ENCODE measurements at places on chromosomes 6 and 20. TPM values are rescaled to one million over a fixed set of nuclear protein-coding genes. Genes with fewer than 3 reads are reported as not detected.
A peak's percentile ranks its signal among the peaks of the same experiment; 100 is the strongest.

Gene MTO1
- 69.9 TPM for total RNA-seq

Gene CRISP3
- not detected for total RNA-seq

Gene DSP
- total RNA-seq = not detected

Gene PRND
- total RNA-seq = not detected

DNA sequence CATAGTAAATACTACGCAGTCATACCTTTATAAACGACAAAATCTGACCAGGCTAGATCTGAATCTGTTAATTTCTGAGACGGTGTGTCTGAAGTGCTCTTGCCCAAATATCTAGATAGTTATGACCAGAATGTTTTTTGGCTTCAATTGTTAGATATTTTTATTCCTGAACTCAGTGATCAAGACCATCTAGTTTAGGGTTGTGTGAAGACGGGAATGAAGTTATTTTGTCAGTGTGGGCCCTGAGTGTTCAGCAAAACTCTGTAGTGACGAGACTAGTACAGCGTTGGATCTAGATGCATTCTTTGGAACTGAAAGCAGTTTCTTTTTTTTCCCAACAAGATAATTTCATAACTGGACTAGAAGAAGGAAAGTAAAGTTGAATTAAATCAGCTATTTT, 3.1 kb downstream of the STXBP5 start:
- H3K27me3 ChIP-seq = no peaks in the 10 kb centered on the region
- H3K4me1 ChIP-seq = peaks cover 34% of the 10 kb centered on the region
- peak overlapping the region; percentile 17 for H3K4me3 ChIP-seq
- H3K36me3 ChIP-seq = no peaks in the 10 kb centered on the region

DNA sequence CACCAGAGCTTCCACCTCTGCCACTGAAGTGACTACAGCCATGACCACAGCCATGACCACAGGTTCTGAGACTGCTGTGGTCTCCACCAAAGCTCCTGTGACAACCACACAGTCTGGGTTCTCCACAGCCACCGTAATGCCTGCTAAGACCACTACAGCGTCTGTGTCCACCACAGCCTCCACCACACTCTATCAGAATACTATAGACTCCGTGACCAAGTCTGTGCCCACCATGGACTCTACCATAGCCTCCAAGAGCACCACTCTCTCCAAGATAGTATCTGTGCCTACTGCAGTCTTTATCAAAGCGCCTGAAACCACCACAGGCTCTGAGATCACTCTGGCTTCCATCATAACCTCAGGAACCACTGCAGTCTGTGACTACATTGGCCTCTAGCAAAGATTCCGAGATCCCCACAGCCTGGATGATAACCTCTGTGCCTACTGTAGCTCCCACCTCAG, 18.3 kb upstream of the MUC21 start:
- no peaks in the 10 kb centered on the region for H3K36me3 ChIP-seq
- no peaks in the 10 kb centered on the region for H3K4me1 ChIP-seq
- H3K27me3 ChIP-seq = peaks cover 5% of the 10 kb centered on the region
- no peak overlapping the region for H3K27ac ChIP-seq

DNA sequence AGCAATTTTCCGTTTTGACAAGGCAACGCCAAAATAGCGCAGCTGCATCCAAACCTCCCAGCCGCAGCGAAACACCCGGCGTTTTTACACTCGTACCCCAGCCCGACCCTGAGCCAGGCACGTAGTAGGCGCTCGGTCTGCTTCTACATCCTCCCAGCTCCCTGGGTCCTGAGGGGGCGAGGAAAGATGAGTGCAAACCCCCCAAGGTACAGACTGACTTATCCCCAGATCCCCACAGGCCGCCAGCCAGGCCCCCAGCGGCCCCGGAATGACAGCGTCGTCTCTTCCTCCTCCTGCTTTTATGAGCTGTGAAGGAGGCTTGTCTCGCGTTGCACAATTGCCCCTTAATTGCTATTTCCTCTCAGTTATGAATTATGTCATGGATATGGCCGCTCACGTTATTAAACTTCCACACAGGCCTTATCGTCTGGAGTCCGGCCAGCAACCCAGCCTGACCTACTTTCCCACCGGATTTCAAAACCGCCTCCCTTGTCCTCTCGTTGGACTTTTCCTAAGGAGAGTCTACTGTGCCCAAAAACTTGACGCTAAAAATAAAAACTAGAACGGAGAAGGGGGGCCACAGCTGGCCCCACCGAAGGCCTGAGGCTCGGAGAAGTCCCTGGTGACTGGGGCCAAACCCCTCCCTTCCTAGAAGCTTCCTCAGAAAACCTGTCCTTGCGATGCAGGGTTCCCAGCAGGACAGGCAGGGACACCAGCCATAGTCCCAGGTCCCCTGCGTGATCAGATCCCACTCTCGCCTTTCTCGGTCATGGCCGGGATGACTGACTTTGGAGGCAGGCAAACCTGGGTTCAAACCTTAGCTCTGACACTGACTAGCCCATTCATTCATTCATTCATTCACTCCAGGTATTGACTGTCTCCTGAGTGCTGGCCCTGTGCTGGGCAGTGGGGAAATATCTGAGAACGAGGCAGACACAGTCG, 130.9 kb upstream of the PTPN1 start:
- H3K4me1 ChIP-seq = peaks cover 8% of the 10 kb centered on the region
- DNase-seq = no peak
- no peaks in the 10 kb centered on the region for H3K27me3 ChIP-seq
- no peak overlapping the region for H3K27ac ChIP-seq
- H3K4me3 ChIP-seq = no peak overlapping the region
- H3K36me3 ChIP-seq = no peaks in the 10 kb centered on the region

GRCh38 chr6:35498422-35499067, 1.7 kb upstream of the TEAD3 start:
- H3K4me1 ChIP-seq = peaks cover 17% of the 10 kb centered on the region
- no peak overlapping the region for H3K27ac ChIP-seq
- peaks cover 8% of the 10 kb centered on the region for H3K27me3 ChIP-seq
- no peak for DNase-seq
- no peak overlapping the region for H3K4me3 ChIP-seq

DNA sequence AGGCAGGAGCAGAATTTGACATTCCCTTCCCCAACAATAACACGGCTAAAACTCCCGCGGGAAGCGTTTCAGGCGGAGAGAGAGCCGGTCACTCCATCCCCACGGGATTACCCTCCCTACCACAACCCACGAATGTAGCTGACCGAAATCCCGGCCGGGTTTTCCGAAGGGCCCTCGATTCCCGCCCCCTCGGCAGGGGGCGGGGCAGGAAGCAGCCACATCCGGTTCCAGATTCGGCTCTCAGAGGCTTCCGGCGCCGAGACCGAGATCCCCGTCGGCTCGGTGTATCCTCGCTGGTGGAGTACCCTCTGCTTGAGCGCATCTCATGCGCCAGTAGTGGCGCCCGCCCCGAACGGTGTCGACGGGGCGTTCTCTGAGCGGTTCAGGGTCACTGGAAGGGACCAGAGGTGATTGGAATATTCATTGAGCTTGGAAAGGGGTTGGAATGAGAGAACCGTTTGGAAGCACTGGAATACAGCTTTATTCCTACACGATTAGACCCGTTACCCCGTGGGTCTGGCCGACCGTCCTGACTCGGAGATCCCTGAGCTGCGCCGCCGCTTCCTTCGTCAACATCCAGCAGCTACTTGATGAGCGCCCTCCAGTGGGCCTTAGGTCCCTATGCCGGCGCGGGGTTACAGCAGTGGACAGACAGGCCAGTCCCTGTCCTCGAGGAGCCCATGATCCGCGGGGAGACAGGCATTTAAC, 649 bp upstream of the RGL2 start:
- no peaks in the 10 kb centered on the region for H3K27me3 ChIP-seq
- DNase-seq = peak; percentile 92
- peaks cover 34% of the 10 kb centered on the region for H3K36me3 ChIP-seq

GRCh38 chr6:121668259-121668658, 232.8 kb downstream of the GJA1 start:
- H3K27ac ChIP-seq = no peak overlapping the region
- DNase-seq = no peak
- no peaks in the 10 kb centered on the region for H3K4me1 ChIP-seq
- no peak overlapping the region for H3K4me3 ChIP-seq

DNA sequence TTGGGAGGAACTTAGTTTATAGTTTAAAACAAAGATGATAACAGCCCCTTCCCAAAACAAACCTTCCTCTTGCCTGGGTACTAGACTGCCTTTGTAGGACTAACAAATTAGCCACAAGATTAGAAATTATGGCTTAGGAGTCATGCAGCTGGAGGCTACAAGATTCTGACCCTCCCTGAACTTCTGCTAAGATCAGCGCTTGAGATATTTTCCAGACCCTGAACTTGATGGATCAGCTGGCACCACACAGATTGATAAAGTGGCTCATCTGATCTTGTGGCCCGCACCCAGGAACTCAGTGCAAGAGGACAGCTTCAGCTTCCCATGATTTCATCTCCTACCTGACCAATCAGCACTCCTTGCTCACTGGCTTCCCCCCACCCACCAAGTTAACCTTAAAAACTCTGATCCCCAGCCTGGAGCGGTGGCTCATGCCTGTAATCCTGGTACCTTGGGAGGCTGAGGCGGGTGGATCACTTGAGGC, 5.9 kb upstream of the SERINC3 start:
- no peak overlapping the region for H3K27ac ChIP-seq
- H3K36me3 ChIP-seq = no peaks in the 10 kb centered on the region
- DNase-seq = no peak
- peaks cover 14% of the 10 kb centered on the region for H3K4me1 ChIP-seq

- no peak overlapping the region for H3K4me3 ChIP-seq
- no peaks in the 10 kb centered on the region for H3K4me1 ChIP-seq
- no peaks in the 10 kb centered on the region for H3K27me3 ChIP-seq
- no peaks in the 10 kb centered on the region for H3K36me3 ChIP-seq
- DNase-seq = no peak
- H3K27ac ChIP-seq = no peak overlapping the region
These were observed 458.2 kb downstream of the FRK start for GRCh38 chr6:115602466-115602865.

GRCh38 chr6:158507174-158507573, 52.7 kb upstream of the TMEM181 start:
- no peaks in the 10 kb centered on the region for H3K4me1 ChIP-seq
- peaks cover 8% of the 10 kb centered on the region for H3K36me3 ChIP-seq
- no peaks in the 10 kb centered on the region for H3K27me3 ChIP-seq
- H3K27ac ChIP-seq = no peak overlapping the region

Data from CD4-positive, CD25-positive, alpha-beta regulatory T cell (primary cell).